ENCODE measurements at places on chromosomes 2 and 18.

- DNase-seq = no peak
Measured at GRCh38 chr2:131031431-131031841, 61.8 kb downstream of the FAM168B start.

GRCh38 chr2:232886632-232887031, 16.6 kb downstream of the SNORC start:
- DNase-seq = no peak

DNA sequence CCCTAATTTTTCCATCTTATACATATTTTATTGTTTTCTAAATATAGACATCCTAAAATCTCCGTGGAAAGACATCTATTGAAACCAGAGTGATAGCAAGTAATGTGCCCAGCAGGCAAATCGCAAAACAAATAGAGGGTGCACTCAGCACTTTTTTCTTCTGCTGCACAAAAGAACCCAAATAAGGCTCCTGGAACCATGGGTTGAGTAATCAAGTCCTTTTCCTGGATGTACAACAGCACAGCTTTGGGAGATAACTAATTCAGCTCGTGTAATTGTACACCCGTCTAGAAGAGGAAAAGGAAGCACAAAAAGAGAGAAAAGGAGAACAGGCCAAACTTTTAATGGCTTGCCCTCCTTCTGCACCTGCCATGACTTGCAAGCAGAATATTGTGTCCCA, 126.9 kb upstream of the TLK1 start:
- no peak for DNase-seq

DNA sequence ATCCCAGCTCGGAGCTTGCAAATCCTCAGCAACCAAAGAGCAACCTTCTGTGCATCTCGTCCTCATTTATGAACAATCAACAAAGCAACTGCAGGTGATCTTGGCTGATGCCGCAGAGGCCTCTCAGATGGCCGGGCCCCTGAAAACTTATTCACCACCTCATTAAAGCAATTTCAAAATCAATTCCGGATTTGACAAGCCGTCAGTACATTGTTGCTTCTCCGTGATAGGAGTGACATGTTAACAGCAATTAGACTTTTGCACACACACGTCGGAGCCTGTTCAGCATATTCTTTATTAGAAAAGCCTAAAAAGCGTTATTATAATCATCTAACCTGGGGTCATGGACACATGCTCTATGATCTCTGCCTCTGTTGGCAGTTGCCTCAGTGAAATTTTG, 183.1 kb upstream of the CXCR4 start:
- DNase-seq = no peak

GRCh38 chr2:100002059-100002458, 140.3 kb downstream of the AFF3 start:
- DNase-seq = no peak

- no peak for DNase-seq
Measured at GRCh38 chr2:20682167-20682920, 15.4 kb downstream of the GDF7 start.

GRCh38 chr18:49225160-49225559, 235.3 kb downstream of the DYM start:
- DNase-seq = no peak

GRCh38 chr2:56372071-56372656, 188.4 kb downstream of the CCDC85A start:
- no peak for DNase-seq

DNA sequence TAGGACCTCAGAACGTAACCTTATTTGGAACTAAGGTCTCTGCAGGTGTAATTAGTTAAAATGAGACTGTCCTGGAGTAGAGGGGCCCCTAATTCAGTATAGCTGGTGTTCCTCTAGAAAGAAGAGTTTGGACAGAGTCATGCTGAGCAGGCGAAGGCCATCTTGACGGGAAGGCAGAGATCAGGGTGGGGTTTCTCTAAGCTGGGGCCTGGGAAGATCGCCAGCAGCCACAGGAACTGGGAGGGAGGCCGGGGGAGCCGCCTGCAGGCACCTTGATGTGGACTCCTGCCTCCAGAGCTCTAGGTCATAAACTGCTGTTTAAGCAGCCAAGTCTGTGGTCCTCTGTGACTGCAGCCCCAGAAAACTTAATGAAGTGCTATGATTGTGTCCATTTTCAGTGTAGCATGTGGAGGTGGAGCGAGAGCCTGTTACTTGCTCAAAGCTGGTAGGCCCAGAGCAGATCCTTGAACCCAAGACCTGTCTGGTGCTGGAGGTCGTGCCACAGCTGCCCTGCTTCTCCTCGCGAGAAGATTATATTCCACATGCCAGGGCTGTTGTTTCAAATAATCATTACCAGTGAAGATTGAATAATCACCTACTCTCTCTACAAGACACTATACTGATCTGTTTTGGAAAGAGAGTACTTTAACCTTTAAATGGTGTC, 105.7 kb downstream of the TPO start:
- DNase-seq = no peak

GRCh38 chr18:73980289-73980979, 167.2 kb downstream of the FBXO15 start:
- no peak for DNase-seq

DNA sequence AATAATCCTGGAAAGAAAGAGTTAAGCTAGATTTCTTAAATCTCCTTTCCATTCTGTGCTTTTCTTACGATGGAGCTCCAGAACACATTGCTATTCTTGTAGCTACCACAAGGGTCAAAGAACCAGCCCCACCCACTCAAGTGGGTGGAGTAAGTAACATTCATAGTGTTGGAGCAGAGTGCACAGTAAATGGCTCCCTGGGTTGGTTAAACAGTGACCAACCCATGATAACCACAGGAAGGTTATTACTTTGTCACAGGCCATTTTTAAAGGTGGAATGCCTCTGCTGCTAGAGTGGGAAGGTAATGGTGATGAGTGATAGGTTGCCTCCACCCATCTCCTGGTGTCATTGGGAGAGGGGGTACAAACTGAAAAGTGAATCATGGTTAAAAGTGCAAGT, 13.9 kb downstream of the ARPC2 start:
- DNase-seq = no peak

DNA sequence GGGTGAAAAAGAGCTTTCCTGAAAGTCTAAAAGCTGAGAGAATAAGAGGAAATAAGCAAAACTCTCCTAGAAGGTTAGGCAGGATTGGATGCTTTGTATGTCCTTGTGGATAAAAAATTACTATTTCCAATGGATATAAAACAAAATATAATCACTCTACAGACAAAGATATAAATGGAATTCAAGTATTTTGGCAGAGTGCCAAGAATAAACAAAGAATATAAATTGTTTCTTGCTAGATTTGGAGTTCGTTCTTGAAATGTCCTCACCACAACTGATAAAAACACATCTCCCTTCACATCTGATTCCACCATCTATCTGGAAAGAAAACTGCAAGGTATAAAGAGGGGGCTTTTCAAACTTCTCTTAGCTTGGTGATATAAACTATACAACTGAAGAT, 13.3 kb downstream of the SULT1C3 start:
- DNase-seq = no peak

GRCh38 chr2:233173115-233173514, 78.4 kb upstream of the ATG16L1 start:
- no peak for DNase-seq

GRCh38 chr18:21684731-21685130, 19.8 kb downstream of the ABHD3 start:
- DNase-seq = no peak

DNA sequence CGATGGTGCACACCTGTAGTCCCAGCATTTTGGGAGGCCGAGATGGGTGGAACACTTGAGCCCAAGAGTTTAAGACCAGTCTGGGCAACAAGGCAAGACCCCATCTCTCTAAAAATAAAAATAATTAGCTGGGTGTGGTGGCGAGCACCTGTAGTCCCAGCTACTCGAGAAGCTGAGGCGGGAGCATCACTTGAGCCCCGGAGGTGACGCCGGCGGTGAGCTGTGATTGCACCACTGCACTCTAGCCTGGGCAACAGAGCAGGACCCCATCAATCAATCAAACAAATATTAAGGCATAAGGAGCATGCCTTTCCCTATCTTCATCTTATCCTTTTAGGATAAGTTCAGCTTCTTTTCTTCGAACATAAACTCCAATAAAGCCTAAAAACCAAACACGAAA, 1.1 kb downstream of the WDSUB1 start:
- no peak for DNase-seq

DNA sequence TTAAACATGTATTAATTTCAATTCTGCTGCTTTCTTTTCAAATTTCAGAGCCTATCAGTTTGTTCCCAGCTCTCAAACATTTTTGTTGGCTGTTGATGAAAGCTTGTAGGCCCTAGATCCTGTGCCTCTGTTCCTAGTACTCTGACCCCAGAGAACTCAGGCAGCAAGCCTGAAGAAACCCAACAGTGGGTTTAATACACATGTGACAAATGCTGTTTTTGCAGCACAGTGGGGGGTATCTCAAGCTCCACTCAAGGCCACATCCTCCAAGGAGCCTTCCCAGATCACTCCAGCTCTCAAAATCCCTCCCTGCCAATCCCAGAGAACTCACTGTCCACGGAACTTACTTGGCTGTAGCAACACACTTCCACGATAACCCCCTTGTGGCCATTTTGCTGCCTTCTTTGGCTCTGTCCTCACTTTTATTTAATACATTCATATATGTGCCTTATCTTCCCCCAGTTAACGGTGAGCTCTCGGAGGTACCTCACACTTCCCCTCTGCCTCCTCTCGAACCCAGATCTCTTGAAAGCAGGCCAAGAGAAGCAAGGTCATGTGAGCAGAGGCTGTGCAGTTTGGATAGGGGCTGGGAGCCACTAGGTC, 122.4 kb downstream of the TNS1 start:
- DNase-seq = no peak

- DNase-seq = no peak
Measured at GRCh38 chr2:29390136-29390535, 274.9 kb downstream of the CLIP4 start.

DNA sequence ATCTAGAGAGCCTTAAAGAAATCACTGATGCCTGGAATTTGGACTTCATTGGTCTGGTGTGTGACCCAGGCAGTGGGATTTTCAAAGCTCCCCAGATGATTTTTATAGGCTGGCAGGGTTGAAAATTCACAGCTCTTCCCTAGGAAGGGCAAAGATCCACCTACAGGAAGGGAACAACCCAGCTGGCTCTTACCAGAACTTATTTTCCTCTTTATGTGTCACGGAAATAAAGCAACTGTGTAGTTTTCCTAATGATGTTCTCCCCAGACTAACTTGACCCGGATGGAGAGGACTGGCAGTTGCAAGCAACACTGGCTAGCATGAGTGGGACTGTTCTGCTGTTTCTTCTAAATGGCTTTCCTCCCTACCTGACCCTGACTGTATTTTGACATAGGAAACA, 235.6 kb downstream of the ALPK2 start:
- DNase-seq = no peak

- no peak for DNase-seq
Measured at GRCh38 chr2:240906141-240906910, at the start of gene CROCC2. Gene CROCC2, plus strand, starts transcription at chr2:240906336. Its CDS starts 178 bp downstream, at chr2:240906514.

- peak; percentile 1 for DNase-seq
Measured at GRCh38 chr2:191933307-191934105, 86.6 kb upstream of the CAVIN2 start.

GRCh38 chr2:171763602-171764001, 76.3 kb downstream of the DYNC1I2 start:
- no peak for DNase-seq

- DNase-seq = no peak
Measured at GRCh38 chr2:167592441-167592840, 655.0 kb downstream of the STK39 start.

- no peak for DNase-seq
Measured at GRCh38 chr2:172249334-172249733, 146.6 kb upstream of the DLX2 start.

GRCh38 chr18:45562567-45563479, 52.5 kb upstream of the SLC14A2 start:
- no peak for DNase-seq

- no peak for DNase-seq
Measured at GRCh38 chr18:9079818-9080528, 22.5 kb upstream of the NDUFV2 start.

DNA sequence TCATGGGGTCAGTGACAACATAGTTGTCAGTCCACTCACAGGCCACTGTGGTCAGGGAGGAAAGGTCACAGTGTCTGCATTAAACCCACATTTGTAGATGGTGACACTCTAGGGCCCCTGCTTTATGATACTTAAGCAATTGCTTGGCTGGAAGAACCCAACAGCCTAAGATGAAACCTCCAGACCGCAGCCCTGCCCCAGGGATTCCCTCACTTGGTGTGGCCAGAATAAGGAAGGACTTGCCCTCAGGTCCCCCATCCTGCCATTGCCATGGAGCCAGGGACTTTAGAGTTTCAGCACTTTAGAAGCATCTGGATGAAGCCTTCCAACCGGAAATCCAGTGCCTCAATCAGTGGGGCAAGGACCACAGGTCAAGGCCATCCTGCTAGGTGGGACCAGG, 63.9 kb upstream of the LAPTM4A start:
- no peak for DNase-seq

GRCh38 chr18:42545825-42546224, 569.7 kb downstream of the RIT2 start:
- no peak for DNase-seq

- no peak for DNase-seq
Measured at GRCh38 chr2:216633616-216634369, 573 bp downstream of the IGFBP2 start.

GRCh38 chr2:144240656-144241339, 279.1 kb downstream of the ZEB2 start:
- DNase-seq = no peak

DNA sequence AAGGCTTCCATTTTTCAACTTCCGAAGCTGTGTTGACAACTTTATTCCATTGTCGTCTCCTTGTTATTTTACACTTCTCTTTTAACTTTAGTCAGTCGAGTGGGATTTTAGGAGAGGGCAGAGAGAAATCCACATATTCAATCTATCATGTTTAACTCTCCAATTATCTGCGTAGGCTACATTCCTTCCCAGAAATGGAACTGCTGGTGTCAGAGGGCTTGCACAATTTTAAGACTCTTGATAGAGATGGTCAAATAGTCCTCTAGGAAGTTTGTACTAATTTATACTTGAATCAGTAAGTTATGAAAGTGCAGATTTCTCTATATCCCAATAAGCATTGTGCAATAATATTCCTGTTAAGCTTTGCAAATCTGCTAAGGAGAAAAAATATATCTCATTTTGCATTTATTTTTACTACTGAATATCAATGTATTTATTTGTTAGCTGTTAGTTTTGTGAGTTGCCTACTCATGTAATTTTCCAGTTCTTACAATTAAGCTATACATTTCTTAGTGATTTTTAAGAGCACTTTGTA, 95.6 kb downstream of the CYP26B1 start:
- no peak for DNase-seq

- DNase-seq = no peak
Measured at GRCh38 chr2:149616681-149617456, 29.3 kb upstream of the MMADHC start.

GRCh38 chr18:32877371-32877770, 104.5 kb upstream of the KLHL14 start:
- DNase-seq = no peak

- no peak for DNase-seq
Measured at GRCh38 chr2:128632501-128632800, 313.8 kb upstream of the HS6ST1 start.
